ENCODE measurements at places on chromosomes 1 and 21.

DNA sequence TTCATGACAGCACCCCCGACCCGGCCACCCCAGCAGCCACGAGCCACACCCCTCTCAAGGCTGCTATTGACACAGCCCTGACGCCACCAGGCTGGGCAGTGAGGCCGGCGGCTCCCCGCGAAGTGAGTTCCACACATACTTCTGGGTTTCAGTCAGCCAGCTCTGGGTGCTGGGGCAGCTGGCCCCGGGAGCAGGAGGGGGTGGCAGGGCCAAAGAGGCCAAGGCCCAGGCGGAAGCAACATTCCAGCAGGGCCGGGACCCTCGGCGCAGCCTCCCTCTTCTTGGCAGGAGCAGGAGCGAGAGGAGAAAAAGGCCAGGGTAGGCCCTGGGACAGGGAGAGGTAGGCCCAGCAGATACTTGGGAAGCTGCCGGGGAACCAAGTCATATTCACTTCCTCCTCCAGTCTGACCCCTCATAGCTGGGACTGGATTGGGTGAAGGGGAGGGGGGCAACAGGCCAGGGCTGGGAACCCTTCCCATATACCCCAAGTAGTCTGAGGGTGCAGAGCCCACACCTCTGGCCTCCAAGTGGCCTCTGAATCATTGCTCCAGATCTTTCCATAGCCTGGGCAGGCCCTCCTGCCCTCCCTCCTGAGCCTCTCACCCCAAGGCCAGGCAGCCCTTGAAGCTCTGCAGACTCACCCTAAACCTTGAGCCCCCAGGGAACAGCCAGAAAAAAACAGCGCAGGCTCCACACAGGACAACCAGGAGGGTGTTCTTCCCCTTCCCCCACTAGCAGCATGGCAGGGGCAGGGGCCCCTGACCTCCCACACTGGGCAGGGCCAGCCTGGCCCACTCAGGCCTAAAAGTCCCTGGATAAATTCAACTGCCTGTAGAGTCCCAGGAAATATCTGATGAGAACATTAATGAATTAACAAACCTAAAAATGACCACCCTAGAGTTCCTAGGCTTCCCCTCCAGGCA lies 5.7 kb downstream of the HSPG2 start:
- no peak for DNase-seq

DNA sequence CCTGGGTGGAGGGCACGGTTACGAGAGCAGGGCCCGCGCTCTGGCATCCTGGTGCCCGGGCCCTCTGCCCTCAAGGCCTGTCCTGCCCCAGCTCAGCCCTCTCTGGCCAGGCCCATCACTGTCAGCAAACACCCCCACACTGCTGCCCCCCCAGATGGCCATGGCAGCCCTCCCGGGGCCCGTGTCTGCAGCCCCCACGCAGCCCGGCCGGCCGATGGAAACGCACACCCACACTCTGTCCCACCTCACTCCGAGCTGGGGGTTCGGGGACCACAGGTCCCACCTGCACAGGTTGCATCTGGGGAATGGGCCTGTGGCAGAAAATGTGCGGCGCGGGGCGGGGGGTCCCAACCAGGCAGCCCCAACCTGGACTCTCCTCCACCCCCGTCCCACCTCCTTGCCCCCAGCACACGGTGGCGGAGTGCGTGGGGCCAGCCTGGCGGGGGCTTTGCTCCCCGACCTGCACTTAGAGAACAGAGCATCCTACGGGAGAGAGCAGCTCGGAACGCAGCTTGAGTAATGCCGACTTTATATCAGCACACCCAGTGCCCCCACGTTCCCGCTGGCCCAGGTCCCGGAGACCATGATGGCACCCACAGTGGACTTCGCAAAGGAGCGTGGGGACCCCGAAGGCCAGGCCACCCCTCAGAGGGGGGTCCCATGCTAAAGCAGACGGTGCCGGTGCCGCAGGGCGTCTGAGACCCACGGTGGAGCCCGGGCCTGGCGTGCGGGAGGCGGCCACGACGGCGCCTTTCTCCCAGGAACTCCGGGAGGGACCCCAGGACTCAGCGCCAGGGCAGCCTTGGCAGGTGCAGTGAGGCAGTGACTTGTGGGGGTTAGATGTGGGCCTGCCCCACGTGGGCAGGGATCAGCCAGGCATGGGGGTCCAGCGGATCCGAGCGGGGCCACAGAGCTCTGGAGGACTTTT lies 7.5 kb upstream of the RNF223 start:
- DNase-seq: no peak

GRCh38 chr1:226870401-226871279 lies at the start of gene PSEN2:
Gene PSEN2, plus strand, starts transcription at chr1:226870616. Its CDS starts 11,292 bp downstream, at chr1:226881908.
- peak; percentile 76 for DNase-seq

DNA sequence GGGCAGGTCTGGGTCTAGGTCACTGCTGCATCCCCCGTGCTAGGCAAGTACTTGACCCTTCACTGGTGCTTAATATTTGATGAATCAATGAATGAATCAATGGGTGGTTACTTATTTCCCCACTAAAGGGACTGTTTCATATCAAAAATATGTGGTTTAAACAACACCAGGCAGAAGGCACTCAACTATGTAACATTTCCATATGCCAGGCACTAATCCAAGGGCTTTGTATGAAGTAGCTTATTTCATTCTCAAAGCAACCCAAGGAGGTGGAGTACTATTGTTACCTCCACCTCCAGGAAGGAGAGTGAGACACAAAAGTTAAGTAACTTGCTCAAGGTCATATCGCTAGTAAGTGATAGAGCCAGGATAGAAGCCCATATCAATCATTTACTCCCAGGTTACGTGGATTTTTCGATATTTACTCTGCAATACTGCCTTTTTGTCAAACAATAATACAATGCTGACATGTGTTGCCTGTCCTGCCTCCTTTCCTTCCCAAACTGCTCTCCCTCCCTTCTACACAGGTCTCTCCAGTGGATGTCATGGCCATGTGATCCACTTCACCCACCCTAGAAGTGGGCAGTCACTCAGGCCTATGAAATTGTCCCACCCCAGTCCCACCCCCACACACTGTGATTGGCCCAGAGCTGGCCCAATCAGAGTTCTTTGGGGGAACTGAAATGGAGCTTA lies 142.8 kb downstream of the ETS2 start:
- DNase-seq: no peak

DNA sequence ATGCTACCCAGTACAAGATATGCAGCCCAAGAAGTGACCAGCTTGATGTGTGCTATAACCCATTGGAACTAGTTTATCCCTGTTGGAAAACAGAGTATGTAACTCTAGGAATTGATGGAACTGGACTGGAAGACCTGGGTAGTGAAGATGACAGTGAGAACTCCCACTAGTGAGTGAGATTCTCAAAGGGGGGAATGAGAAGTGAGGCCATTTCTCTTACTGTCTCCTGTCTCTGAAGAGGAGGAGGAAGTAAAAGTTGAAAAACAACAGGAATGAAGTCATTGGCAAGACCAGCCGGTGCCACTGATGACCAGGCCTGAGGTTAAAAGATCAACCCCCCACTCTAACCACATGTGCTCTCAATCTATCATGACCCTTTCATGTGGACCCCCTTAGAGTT lies 20.9 kb downstream of the PLA2G2F start:
- no peak for DNase-seq

DNA sequence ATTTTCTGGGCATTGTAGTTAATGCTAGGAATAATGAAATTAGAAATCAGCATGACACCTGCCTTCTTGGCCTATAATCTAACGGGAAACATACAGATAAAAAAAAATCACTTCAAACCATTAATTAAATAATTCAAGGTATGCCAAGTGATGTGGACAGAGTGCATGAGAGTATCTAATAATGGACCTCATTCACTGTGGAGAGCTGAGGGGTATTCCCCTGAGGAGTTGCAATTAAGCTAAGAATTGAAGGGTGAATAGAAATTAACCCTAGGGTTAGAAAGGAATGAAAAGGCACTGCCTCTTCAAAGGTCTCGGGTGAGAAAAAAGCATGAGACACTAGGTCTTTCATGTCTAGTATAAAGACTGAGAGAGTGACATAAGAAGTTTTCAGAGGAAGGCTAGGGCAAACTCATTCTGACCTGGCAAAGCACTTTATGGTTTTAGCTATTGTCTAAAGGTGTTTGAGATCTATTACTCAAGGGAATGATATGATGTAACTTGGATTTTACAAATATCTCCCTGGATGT lies 466.1 kb downstream of the KCNT2 start:
- DNase-seq: no peak

GRCh38 chr1:166174108-166174507 lies 7.3 kb upstream of the FAM78B start:
- DNase-seq: no peak

DNA sequence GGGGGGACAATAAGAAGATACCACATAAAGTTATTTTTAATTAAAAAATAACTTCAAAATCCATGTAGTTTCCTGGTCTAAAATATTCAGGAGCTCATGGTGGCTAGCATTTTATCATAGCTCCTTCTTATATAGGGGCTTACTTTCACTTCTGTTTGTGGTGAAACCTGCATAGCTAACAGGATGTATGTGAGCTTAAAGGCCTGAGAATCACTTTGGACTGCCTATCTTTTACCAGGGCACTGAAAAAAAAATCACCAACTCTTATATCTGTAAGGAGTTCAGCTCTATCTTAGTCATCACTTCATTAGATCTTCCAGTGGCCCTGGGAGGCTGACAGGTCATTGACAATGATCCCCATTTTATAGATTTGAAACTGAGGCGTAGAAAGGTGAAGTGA lies 21.3 kb downstream of the UROD start:
- DNase-seq: peak; percentile 13

GRCh38 chr1:201260648-201261311 lies 22.5 kb upstream of the PKP1 start:
- DNase-seq: no peak

- no peak for DNase-seq
Observed at GRCh38 chr1:108075055-108075454, 110.1 kb upstream of the VAV3 start.

- DNase-seq: no peak
Observed at GRCh38 chr1:54695221-54695620, 20.4 kb upstream of the TTC4 start.

DNA sequence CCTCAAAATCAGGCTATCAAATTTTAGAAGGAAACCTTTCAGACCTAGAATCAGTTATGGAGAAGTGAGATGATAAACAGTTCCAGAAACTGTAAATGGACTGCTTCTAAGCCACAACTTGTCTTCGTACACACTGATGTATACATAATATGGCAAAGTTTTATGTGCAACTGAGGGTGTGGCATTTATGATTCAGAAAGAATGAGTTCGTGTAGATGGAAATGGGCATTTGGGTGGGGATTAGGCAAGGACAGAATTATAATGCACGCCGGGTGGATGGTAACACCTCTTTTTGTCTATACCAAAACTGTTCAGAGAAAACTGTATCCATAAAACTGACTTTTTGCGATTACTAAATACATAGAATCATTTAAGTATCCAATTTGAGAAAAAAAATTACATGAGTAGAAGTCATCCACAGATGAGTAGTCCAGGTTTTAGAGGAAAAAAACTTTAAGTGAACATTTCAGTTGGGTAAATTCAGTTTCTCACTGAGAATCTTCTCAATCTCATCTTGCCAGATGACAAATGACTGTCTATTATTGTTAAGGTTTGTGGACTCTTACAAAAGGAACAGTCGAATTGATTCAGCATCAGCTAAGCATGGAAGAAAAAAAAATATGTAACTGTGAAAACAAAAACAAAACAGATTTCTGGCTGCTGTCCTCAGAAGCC lies 22.5 kb downstream of the ERRFI1 start:
- no peak for DNase-seq

DNA sequence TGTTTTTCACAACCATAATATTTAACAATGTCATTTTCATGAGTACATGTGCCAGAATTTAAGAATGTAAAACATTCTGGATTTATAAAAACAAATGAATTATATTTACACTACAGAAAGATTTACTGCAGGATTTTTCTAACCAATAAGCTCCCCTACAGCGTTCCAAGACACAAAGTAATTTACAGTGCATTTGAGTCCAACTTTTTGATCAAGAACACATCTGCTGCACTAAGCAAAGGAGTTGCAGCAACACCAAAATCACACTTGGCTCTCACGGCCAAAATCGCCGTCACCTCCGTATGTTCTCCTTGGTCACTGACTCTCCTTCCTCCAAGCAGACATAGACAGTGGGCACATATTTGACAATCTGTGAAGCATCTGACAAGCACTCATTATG lies 7.7 kb downstream of the VPS26C start:
- no peak for DNase-seq

GRCh38 chr1:67143966-67144365 lies 9.2 kb upstream of the C1orf141 start:
- peak; percentile 57 for DNase-seq

GRCh38 chr1:246020211-246020954 lies 486.7 kb downstream of the SMYD3 start:
- DNase-seq: peak; percentile 35

- DNase-seq: no peak
Observed at GRCh38 chr1:26218906-26219494, 15.0 kb upstream of the CEP85 start.

- DNase-seq: peak; percentile 80
Observed at GRCh38 chr1:113046569-113046968, 26.4 kb upstream of the LRIG2 start.

- no peak for DNase-seq
Observed at GRCh38 chr1:228004856-228005462, 1.8 kb upstream of the WNT3A start.

DNA sequence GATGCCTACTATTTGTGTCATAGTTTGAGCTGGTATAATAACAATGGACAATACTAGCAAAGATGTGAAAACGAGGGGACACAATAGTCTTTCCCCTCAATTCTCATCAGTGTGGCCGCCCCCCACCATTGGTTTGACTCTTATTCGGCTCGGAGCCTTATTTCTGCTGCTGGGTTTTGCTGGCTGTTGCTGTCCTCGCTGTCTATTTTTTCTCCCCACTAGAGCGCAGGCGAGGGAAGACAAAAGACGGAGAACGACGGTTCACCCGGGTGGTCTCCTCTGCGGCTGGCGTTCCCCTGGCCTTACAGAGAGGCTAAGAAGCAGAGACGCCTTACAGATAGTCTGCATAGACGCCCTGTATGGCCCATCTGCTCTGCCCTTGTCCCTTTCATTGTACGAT lies 19.4 kb downstream of the CLIC6 start:
- DNase-seq: no peak

DNA sequence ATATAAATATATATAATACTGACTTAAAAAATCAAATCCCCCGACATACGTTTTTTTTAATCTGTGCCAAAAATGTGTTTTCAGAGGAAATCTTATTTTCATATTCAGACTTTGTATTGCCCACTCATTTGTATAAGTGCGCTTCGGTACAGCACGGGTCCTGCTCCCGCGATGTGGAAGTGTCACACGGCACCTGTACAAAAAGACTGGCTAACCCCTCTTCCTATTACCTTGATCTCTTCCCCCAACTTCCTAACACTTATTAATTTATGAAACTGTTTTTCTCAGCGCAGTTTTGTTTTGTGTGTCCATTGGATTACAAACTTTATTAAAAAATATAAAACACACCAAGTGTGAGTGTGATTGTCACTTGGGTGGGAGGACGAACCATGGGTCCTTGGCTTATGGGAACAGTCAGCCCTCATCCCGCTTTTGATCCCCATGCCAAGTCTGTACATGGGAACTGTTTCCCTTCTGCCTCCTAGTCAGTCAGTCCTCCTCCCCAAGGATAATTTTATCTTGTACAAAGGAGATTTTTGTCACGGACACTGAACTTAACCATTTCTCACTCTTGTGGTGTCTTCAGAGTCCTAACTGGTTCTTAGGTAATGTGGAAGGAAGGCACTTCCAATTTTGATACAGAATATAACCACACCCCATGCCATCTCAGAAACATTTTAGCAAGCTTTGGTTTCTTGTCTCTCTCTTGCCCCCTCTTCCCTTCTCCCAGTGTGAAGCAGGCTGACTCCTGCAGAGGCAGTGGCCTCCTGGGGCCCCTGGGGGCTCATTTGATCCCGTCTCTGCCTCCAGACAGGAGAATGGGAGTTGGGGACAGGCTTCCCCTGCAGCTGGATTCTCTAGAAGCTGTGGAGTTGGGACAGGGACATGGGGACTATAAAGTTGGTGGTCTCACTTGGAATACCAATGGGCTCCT lies 35.5 kb downstream of the ZBTB17 start:
- DNase-seq: no peak
